ENCODE measurements at places on chromosomes 11 and 22.

GRCh38 chr11:129374081-129374992, 1.3 kb upstream of the BARX2 start:
- DNase-seq: no peak

DNA sequence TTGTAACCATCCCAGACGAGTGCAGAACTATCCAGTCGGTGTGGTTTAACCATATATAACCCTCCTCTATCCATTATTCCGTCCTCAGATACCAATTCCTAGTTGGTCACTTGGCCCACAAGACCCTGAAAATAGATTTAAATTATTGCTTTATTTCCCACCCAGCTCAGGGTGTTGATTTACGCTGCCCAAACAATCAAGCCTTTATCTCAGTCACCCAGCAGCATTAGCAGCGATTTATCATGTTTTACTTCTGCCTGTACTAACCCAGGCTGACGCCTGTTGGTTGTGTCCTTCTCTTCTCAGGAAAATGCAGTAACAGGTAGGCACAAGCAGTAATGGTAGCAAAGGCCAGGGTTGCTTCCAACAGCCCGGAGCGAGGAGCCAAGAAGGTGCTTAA, 81.2 kb downstream of the DSCAML1 start:
- DNase-seq: no peak

DNA sequence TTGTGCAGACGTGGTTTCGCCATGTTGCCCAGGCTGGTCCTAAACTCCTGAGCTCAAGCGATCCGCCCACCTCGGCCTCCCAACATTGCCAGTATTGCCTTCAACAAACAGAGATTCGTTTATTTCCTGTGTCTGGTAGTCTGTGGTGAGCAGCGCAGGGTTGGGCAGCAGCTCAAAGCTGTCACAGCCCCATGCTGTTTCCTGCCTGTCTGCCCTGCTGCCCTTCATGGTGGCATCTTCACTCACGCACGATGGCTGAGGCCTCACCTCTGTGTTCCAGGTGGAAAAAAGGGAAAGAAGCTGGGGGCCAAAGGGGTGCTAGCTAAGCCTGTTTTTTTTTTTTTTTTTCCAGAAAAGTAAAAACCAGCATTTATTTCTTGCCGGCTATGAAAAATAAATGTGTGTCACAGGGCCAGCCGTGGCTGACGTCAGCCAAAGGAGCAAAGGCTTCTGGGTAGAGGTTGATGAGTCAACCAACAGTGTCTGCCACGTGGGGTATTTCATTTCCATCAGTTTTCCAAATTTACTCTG, 28.8 kb downstream of the TBC1D22A start:
- DNase-seq: peak; percentile 69

GRCh38 chr11:47225552-47226400, 11.0 kb downstream of the DDB2 start:
- DNase-seq: no peak

DNA sequence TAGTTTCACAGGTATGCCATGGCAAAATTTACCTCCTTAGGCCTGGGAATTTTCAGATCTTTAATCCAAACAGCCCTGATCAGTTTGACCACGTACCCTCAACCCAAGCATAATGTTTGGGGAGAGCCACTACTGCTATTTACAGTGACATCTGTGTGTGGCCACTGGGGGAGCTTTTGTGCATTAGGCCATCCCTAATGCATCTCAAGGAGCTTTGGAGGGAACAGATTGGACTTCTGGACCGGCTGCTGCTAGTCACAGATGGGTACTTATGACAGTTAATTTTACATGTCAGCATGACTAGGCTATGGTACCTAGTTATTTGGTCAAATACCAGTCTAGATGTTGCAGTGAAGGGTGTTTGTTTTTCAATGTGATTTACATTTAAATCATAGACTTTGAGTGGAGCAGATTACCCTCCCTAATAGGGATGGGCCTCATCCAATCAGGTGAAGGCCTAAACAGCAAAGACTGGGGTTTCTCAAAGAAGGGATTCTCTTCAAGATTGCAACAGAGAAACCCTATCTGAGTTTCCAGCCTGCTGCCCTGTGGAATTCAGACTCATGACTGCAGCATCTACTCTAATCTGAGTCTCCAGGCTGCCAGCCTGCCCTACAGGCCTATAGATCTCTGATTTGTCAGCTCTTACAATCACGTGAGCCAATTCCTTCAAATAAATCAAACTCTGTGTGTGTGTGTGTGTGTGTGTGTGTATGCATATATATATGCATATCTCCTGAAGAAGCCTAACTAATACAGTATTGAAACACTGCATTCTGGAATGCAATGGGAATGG, 38.0 kb upstream of the GALNT18 start:
- DNase-seq: no peak

DNA sequence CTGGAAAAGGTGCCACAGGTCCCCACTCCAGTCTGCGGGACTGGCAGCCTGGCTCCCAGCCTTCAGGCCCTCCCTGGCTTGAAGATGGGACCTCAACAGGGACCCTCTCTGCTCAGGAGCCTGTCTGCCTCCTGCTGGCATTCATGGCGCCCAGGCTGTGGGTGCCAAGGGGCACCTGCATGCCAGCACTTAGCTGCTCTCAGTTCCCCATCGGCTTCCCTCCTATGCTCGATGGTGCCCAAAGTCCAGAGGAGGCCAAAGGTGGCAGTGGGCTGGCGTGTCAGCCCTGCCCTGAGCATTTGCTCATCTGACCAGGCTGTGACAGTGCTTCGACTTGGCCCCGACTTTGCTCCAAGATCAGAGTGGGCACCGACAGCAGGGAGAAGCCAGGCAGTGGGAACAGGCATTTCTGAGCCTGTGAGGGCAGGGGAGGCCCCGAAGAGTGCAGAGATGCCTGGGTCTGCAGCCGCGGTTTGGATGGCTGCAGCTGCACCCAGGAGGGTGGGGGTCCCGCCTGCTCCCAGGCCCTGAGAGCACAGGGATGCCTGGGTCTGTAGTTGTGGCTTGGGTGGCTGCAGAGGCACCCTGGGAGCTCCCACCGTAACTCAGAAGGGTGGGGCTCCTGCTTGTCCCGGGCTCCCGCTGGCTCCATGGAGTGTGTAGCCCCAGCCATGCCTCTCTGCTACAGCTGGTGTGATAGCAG, 463.6 kb downstream of the TBC1D22A start:
- no peak for DNase-seq

DNA sequence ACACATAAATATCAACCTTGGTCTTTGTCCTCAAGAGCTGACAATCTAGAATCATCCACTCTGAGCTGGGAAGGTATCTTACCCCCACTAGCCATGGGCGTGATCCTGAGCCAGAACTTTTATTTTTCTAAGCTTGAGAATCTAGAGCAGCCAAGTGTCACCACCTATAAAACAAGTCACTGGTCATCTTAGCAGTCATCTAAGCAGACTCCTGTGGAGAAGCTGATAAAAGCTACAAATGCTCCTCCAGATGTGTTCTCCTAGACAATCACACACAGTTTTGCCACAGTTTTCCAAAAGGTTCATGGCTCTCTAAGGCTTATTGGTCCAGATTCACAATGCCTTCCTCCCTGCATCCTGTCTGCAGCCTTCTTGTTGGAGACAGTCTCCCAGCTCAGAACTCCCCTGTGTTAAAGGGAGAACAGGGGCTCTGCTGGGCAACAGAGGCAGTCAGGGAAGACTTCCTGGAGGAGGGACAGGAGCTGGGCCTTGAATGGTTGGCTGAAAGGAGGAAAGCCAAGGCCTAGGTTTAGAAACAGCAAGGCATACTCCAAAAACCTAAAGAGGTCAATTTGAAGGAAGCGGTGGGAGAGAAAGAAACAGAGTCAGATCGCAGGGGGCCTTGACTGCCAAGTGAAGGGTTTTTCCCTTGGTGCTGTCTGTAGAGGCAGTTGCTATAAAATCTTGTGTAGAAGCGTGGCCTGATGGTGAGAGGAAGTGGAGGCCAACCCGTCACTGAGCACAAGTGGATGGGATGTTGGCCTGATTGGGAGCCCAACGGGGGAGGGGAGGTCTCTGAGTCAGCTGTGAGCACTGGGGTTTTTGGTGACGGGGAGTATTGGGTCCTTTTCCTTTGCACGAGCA, 42.0 kb downstream of the ALX4 start:
- no peak for DNase-seq

DNA sequence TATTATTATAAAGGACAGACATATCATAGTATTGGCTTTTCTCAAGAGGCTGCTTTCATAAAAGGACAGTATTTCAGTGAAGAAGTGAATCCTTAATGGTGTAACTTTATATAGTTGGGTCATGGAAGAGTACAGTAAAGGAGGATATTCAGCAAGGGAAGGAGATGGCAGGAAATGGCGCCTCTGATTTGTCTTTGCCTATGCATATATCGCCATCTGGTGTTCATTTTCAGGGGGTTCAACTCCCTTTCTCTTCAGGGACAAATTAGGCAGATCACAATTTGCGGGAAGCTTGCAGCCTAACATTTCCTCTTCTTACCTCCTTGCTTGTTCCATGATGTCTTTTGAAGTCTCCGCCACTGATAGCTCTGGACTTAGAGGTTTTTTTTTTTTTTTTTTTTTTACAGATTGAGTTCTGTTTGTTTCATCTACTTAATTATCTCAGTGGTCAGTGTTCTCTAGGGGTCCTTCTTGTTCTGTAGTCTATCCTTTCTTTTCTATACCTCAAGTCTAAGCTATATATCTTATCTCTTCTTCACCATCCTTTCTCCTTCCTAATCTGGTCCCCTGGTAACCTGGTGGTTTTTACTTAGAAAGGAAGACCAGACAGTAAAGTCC, 21.8 kb upstream of the RRM1 start:
- DNase-seq: peak; percentile 35

GRCh38 chr22:37196539-37197450, 8.7 kb upstream of the C1QTNF6 start:
- DNase-seq: no peak

DNA sequence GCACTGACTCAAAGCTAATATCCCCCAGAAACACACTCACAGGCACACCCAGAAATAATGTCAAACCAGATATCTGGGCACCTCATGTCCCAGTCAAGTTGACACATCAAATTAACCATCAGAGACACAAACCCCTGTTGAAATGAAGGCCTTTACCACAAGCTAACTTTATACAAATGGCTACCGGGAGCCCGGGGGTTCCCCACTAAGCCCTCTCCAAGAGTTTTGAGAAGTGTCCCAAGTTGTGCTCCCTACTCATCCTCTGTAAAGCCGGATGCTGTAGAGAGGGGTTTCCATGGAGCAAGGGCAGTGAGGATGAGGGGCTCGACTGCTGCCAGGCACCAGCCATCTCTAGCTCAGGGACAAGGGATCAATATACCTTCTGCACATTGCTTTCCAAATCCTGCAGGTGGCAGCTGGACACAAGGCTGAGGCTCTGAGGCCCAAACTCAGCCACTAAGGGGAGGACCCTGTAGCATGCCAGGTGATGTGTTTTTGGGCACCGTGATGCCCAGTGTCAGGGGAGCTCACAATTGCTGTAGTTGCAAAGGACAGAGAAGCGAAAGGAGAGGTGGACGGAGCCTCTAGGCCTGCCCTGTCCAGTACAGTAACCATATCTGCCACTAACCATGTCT, 145.7 kb downstream of the TTC17 start:
- no peak for DNase-seq

DNA sequence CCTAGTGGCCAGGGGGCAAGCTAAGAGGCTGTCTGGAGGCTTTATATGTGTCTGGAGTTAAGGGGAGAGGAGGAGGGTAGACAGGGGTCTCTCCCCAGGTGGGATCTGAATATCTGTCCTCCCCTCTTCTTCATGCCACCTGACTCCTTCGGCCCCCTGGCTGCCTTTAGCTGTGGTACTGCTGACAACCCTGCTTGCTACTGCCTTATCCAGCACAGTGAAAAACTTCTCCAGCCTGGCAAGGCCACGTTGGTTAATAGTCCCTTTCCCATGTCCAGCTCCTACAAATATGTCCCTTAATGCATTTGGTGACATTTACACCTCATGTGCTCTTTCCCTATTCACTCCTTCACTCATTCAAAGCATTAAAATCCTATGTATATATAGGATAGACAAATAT, 42.4 kb upstream of the NNMT start:
- DNase-seq: no peak

DNA sequence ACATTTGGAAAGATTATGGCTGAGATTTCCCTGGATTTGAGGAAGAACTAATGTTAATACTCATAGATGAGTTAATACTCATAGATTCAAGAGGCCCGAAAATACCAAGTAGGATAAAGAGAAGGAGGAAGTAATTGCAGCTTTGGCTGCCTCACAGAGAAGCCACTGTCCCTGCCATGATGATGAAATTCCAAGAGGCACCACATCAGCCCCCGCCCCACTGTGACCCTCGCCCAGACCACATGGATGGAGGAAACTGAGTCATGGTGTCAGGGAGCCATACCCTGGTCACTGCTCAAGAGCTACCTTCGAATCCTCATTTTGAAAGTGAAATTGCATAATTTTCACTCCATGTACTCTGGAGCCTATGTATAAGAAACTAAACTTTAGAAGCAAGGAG, 92.9 kb upstream of the SLC22A12 start:
- DNase-seq: no peak

GRCh38 chr22:32327066-32327465, 30.6 kb upstream of the RFPL3 start:
- DNase-seq: no peak

DNA sequence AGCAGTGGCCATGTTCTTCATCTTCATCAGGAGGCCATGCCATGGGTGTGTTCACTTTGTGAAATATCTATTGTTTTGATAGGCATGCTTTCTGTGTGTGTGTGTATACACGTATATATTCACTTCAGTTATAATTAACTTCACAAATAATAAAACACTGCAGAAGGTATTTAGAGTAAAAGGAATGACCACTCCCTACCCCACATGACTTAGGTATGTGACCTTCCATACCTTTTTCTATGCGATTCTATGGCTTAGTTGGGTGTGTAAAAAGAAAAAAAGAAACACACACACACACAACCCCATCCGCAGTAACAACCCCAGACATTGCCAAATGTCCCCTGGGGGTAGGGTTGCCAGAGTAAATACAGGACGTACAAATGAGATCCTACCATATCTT, 72.0 kb downstream of the CYTH4 start:
- DNase-seq: no peak

- DNase-seq: no peak
These were observed 14.6 kb upstream of the ADSL start for GRCh38 chr22:40331706-40332105.

DNA sequence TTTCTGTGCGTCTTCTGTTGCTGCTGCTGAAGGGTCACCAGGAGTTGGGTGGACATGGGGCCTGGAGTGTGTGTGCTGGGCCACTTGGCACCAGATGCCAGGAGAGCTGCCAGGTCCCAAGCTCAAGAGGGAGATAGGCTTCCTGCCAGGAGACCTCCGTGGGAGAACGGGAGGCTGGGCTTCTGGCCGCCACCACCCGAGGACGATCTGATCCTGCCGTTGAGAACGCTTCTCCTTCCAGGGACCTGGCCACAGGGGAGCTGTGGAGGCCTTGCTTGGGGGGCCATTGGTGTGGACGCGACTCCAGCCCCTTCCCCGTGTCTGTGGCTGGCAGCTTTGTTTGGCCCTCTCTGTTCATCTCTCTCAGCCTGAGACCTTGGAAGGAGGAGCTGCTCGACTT, 2.4 kb downstream of the BRSK2 start:
- DNase-seq: no peak

DNA sequence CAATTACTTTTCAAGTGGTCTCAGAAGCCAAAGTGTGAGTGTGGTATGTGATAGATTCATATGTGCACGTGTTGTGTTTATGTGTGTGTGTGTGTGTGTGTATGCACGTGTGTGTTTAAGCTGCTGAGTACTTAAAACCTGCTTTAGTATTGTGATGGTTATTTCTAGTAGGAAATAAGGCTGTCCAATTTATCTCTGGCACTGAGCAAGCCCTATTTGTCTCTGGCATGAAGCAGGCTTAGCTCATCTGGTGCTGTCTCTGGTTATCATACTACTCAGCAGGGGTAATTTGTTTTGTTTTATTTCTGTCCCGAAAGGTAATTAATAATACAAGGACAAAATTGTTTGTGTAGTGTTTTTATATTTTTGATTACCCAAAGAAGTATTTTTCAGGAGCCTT, 333.7 kb downstream of the FAT3 start:
- DNase-seq: no peak

GRCh38 chr11:49302360-49302759, 94.0 kb upstream of the FOLH1 start:
- DNase-seq: no peak

Measured in activated T-cell treated with anti-CD3 and anti-CD28 coated beads for 24 hours (primary cell).